Endothelial cell (in vitro differentiated cells): ENCODE measurements at places on chromosomes 11 and 22. TPM values are rescaled to one million over a fixed set of nuclear protein-coding genes. Genes with fewer than 3 reads are reported as not detected.
A peak's percentile ranks its signal among the peaks of the same experiment; 100 is the strongest.

The MS4A13 gene
- total RNA-seq: not detected

The CSRP3 gene
- not detected for total RNA-seq

The TLCD5 gene
- total RNA-seq: 15.2 TPM

The FGF4 gene
- not detected for total RNA-seq

The OR51B5 gene
- total RNA-seq: 0.82 TPM

The CRYBB3 gene
- total RNA-seq: 0.97 TPM

DNA sequence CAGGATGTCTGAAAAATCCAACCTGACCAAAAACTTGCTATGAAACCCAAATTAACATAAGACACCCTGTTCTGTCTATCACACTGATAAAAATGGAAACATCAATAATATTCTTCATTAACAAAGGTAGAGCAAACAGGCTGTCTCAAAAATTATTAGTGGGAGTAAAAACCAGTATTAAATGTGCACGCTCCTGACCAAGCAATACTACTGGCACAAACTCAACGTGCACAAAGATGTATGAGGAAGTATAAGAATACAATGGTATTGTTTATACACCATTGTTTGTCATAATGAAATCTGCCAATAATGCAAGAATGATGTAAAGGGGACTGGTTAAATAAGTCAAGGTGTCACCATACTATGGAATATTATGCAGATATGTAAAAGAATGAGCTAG is 288.5 kb downstream of the MN1 start:
- peaks cover 4% of the 10 kb centered on the region for H3K27me3 ChIP-seq
- no peak for DNase-seq
- no peaks in the 10 kb centered on the region for H3K4me1 ChIP-seq
- no peaks in the 10 kb centered on the region for H3K36me3 ChIP-seq

DNA sequence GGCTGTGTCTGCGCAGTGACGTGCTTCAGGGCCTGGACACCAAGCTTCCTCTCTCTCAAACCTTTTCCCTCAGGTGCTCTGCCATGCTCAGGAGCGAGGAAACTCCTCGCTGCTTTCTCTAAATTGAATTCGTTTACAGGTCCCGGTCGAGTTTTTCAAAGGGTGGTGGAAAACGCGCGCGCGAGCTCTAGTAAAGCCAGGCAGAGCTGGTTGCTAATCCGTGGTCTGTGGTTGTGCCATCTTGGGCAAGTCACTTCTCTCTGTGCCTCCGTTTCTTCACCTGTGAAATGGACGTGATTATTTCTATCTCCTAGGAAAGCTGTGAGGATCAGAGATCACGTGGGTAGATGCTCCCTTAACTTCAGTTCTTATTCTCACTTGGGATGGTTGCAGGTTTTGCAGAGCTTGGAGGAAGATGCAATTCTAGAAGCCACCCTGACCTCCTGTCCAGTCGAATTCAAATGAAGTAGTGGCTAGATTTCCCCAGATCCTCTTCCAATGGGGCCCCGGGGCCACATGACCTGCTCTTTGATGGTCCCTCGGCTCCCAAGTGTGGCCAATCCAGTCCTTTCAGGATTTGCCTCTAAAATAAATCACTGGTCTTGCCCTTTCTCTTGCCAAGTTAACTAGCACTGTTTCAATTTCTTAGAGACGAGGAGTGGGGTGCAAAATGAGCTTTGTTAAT is 10.5 kb upstream of the ALX4 start:
- H3K27ac ChIP-seq: no peak overlapping the region
- peaks cover 38% of the 10 kb centered on the region for H3K27me3 ChIP-seq
- no peak for DNase-seq
- H3K4me3 ChIP-seq: peak overlapping the region; percentile 51

DNA sequence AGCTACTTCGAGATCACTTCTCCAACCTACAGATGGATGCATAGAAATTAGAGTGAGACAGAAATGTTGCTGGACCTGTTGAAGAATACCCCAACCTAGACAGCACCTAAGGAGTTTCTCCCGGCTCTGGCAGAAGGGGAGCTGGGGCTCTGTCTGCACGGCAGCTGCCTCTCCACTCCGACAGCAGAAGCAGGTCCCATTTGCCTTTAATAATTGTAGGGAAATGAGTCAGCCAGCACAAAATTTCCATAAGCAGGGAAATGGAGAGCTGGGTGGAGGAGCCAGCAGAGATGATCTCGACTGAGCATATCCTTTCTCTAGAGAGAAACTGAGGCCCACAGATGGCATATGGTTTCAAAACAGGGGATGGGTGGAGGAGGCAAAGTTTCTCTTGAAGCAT is 80.1 kb downstream of the EFCAB6 start:
- H3K4me1 ChIP-seq: no peaks in the 10 kb centered on the region
- H3K36me3 ChIP-seq: no peaks in the 10 kb centered on the region
- no peak for DNase-seq
- no peak overlapping the region for H3K27ac ChIP-seq

GRCh38 chr22:45769569-45770210 is 98.1 kb downstream of the ATXN10 start:
- no peak overlapping the region for H3K4me3 ChIP-seq
- peaks cover 4% of the 10 kb centered on the region for H3K4me1 ChIP-seq
- no peak for DNase-seq
- no peak overlapping the region for H3K27ac ChIP-seq
- peaks cover 12% of the 10 kb centered on the region for H3K36me3 ChIP-seq

- peaks cover 18% of the 10 kb centered on the region for H3K27me3 ChIP-seq
- H3K4me1 ChIP-seq: peaks cover 45% of the 10 kb centered on the region
- H3K4me3 ChIP-seq: peak overlapping the region; percentile 92
- peak; percentile 53 for DNase-seq
- H3K27ac ChIP-seq: no peak overlapping the region
These were observed 2.0 kb downstream of the CLCF1 start for GRCh38 chr11:67371189-67371910.

GRCh38 chr11:59145534-59145933 is 2.9 kb downstream of the FAM111A start:
- H3K36me3 ChIP-seq: peaks cover 5% of the 10 kb centered on the region
- no peak overlapping the region for H3K4me3 ChIP-seq
- no peak overlapping the region for H3K27ac ChIP-seq
- H3K27me3 ChIP-seq: no peaks in the 10 kb centered on the region
- DNase-seq: no peak
- H3K4me1 ChIP-seq: peaks cover 22% of the 10 kb centered on the region

- H3K36me3 ChIP-seq: peaks cover 17% of the 10 kb centered on the region
- no peak within 1 kb of the TSS for H3K27ac ChIP-seq
- peaks cover 24% of the 10 kb centered on the region for H3K4me1 ChIP-seq
- peaks cover 20% of the 10 kb centered on the region for H3K27me3 ChIP-seq
- H3K4me3 ChIP-seq: no peak within 1 kb of the TSS
These were observed at the start of gene LPXN for GRCh38 chr11:58575377-58576020. TSS of gene LPXN (minus strand) at chr11:58575856. CDS start at chr11:58575772, 84 bp downstream.

DNA sequence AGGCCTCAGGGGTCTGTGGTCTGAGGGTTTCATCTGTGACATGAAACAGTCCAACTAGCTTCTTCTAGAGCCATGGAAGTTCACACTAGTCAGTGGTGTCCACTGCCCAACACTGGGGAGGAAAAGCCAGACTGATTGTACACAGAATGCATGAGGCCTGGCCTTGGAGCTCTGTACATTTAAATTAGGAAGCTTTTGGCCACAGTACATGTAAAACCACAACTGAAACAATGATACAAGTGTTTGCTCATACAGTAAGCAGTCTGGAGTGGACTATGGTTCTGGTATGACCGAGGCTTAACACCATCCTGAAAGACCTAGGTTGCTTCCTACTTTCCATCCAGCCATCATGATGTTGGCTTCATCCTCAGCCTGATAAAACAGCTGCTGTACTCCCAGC is 73.8 kb upstream of the SESN3 start:
- H3K27ac ChIP-seq: no peak overlapping the region
- no peak for DNase-seq
- H3K4me3 ChIP-seq: no peak overlapping the region

GRCh38 chr11:57438345-57439285 is 11.7 kb upstream of the SLC43A3 start:
- H3K36me3 ChIP-seq: no peaks in the 10 kb centered on the region
- peaks cover under 1% of the 10 kb centered on the region for H3K4me1 ChIP-seq
- peaks cover 7% of the 10 kb centered on the region for H3K27me3 ChIP-seq
- no peak overlapping the region for H3K27ac ChIP-seq

DNA sequence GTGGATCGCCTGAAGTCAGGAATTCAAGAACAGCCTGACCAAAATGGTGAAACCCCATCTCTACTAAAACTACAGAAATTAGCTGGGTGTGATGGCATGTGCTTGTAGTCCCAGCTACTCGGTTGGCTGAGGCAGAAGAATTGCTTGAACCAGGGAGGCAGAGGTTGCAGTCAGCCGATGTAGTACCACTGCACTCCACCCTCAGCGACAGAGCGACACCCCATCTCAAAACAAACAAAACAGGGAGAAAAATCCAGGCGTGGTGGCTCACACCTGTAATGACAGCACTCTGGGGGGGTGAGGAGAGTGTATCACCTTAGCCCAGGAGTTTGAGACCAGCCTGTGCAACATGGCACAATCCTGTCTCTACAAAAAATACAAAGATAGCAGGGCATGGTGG is 802.3 kb upstream of the ARHGAP42 start:
- H3K36me3 ChIP-seq: no peaks in the 10 kb centered on the region
- no peak overlapping the region for H3K4me3 ChIP-seq
- no peak overlapping the region for H3K27ac ChIP-seq
